HFFc6 (cell line): ENCODE measurements at places on chromosomes 7 and 10. TPM values are rescaled to one million over a fixed set of nuclear protein-coding genes. Genes with fewer than 3 reads are reported as not detected.

LIPF gene
- not detected in 3 replicates for total RNA-seq

CALML5 gene
- not detected in 3 replicates for total RNA-seq

HMX3 gene
- total RNA-seq = not detected in 3 replicates

VWC2 gene
- total RNA-seq = not detected in 3 replicates

DNA sequence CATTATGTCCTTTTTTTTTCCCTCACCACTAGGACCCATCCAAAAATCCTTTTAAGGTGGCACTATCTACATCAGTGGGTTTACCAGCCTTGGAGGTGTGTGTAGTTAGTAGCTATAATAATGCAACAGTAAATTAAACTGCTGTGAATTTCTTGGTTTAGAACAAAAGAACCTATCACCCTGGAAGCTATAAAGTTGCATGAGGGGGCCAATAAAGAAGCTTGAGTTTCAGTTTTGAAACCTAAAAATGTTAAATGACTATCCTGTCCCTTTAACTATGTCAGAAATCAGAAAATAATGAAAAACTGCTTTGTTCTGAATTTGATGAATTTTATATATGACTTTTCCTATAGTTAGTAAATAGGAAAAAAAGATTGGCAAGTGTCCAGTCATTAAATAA, 80.2 kb downstream of the POLL start:
- DNase-seq = no peak

DNA sequence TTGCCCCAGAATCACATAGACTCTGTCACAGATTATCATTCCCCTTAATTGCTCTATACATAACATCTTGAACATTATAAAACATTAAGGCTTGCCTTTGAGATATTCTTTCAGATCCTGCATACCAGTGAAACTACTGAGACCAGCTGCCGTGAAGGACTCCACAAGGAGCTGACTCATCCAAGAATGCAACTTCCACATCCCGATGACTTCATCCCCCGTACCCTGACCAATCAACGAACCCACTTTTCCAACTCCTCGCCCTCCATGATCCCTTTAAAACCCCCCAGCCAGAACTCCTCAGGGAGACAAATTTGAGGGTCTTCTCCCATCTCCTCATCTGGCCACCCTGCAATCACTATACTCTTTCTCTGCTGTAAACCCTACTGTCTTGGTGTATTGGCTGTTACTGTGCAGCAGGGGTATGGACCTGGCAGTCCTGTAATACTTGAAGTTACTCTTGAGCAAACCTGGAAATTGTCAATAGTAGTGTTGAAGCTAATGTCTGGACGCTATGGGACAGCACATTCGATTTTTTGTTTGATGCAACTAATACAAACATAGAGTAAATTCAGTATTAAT, 49.8 kb downstream of the HTR5A start:
- no peak for DNase-seq

DNA sequence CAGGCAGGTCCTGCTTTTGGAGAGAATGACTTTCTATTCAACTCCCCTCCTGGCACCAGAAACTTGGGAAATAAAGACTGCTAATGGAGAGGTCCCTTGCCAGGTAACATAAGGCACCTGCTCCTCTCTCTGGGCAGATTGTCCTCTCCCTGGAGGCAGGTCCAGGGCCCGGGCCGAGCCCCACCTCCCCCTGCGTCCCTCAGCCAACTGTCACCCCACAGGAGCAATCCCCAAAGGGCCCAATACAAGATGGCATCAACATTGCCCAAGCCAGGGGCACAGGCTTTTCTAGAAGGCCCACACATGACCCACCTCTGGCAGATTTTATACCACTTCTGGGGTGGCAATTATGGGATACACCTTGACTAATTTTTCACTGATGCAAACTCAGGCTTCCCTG, 145.2 kb downstream of the HERPUD2 start:
- no peak for DNase-seq

- DNase-seq = no peak
Observed at GRCh38 chr10:15879663-15880062, 19.4 kb upstream of the MINDY3 start.

- no peak for DNase-seq
Observed at GRCh38 chr10:116241085-116241484, 31.9 kb downstream of the GFRA1 start.

DNA sequence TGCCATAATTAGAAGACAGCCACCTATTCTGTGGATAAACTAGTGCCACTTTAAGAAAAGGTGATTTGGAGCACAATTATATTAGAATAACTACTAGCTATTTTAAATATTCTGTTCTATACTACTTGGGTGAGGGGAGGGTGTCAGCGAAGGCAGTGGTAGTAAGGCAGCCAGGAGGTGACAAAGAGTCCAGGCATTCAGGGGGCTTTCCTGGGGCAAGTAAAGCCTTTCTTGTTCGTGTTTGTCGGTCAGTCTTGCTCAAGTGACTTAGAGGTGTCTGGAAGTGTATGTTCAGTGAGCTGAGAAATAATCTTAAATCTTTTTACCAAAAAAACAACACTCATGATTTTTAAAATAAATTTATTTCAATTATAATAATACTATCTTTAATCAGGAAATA, 34.4 kb downstream of the ADD3 start:
- DNase-seq = no peak

- no peak for DNase-seq
Observed at GRCh38 chr10:11449761-11450160, 161.7 kb downstream of the USP6NL start.

GRCh38 chr7:143054621-143055020, 2.5 kb downstream of the OR6V1 start:
- DNase-seq = no peak

GRCh38 chr10:88162852-88163251, 299.4 kb downstream of the PTEN start:
- no peak for DNase-seq

DNA sequence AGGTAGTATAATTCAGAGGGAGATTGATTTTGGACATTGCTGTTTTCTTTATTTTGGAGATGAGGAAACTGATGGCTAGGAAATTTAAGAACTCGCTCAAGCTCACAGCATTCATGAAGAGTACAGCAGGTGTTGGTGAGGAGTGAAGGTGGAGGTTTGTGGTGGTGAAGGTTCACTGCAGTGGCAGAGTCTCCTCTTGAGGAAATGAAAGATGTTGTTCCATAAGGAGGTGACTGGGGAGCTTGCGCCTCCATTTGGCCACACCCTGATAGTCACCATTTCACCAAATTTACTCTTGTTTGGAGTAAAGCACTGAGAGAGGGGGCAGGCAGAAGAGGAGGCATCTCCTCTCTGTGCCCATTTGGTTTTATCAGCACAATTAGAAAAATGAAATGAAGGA, 46.4 kb upstream of the TARP start:
- no peak for DNase-seq

- DNase-seq = no peak
Observed at GRCh38 chr10:52276986-52277385, 37.1 kb upstream of the DKK1 start.

GRCh38 chr10:5563321-5563961, 38.7 kb downstream of the CALML3 start:
- DNase-seq = no peak

GRCh38 chr7:110522761-110523200, 568.1 kb upstream of the LRRN3 start:
- no peak for DNase-seq

DNA sequence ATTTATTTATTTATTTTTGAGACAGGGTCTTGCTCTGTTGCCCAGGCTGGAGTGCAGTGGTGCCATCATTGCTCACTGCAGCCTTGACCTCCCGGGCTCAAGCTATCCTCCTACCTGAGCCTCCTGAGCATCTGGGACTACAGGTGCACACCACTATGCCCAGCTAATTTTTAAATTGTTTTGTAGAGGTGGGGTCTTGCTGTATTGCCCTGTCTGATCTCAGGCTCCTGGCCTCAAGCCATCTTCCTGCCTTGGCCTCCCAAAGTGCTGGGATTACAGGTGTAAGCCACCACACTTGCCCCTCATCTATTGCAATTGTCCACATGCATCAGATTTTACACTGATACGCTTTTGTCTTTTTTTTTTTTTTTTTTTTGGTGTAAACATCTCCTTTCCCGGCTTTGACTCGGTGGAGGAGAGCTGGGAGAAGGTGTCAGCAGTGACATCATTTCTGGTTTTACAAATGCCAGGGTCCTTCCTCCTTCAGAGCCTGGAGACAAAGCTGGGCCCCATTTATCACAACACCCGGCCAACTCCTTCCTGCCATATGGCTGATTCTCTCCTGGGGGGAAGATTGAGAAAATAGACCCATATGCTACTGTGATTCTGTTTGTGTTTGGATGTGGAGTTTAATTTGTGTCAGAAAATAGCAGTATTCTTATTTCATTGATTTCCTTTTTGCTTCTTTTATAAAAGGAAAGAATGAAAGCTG, 61.3 kb downstream of the GALNT17 start:
- DNase-seq = no peak
